ENCODE measurements at places on chromosomes 3 and 15.
A peak's percentile ranks its signal among the peaks of the same experiment; 100 is the strongest.

DNA sequence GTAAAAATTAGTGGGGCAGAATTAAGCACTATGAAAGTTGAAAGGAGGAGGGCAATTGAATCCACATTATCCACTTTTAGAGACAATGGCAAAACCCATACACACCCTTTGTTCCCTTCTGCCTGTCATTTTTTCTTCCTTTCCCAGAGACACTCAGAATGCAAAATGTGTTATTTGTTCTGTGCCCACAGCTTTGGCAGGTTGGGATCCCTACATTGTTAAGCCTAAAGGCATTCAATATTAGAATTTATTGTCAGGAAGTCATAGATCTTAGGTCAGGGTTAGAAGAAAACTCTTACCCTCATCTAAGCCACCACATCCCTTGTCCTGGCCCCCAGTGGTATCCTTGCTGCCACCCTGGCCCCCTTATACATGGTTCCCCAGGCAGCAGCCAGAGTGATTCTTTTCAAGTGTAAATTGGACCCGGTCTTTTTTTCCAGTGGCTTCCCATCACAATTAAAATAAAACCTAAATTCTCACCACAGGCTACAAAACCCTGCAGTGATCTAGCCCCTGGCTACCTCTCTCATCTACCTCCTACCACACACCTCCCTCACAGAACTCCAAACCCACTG is 470.1 kb upstream of the ATP11B start:
- DNase-seq = no peak

DNA sequence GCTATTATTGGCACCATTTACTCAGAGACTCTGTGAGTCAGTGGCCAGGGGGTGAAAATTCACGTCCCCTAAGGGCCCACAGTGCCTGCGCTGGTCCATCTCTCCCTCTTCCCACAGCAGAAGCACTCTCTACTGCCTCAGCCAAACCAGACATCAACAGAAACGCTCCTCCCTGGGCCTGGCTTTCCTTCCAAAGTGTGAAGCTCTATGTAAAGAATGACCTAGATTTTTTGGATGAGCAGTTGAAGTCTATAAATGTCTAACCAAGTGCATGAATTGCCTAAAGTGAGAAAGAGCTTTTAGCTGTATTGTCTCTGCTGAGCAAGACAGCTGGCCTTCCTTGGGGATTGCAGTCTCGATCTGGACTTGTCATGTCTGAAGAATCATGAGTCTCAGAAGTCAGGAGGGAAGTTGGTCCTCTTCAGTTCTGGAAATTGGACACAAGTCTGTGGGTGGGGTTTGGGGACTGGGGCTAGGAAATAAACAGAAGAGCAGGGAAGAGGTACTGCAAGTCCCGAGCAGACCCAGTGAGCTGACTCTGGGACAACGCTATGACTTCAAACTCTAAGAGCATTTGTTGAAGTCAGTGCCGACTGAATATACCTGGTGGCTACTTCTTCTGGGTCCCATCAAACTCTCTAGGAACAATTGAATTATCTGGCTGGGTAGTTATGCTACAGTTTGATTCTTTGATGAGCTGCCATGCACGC is 29.0 kb downstream of the RASGRP1 start:
- DNase-seq = no peak

- DNase-seq = no peak
Observed at GRCh38 chr15:78069462-78070029, 8.0 kb downstream of the TBC1D2B start.

GRCh38 chr3:15287565-15288330 is 44.6 kb downstream of the SH3BP5 start:
- peak; percentile 47 for DNase-seq

DNA sequence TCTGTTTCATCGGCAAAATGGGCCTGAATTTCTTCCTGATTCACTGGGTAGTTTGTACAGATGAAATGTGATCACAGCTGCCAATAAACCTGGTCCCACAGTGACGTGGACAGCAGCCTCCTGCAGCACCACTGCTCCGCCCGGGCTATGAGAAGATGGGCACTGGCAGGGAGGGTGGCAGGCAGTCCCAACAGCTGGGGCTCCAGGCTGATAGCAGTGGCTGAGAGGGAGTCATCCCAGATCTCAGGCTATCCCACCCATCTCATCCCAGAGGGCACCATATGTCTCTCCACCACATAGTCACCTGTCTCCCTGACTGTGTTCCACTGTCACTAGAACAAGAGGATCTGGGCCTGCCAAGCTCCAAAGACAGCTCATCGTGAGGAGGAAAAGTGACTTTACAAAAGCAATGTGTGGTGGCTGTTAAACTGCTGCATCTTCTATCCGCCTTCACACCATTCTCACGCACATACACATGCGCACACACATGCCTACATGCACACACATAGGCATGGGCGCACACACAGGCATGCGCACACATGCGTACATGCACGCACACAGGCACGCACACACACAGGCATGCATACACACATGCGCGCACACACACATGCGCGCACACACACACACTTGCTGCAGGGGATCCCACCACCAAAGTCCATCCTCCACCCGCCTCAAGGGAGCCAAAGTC is 46.2 kb downstream of the RGMA start:
- DNase-seq = no peak

- no peak for DNase-seq
Observed at GRCh38 chr3:133401374-133402135, 1.7 kb downstream of the BFSP2 start.

DNA sequence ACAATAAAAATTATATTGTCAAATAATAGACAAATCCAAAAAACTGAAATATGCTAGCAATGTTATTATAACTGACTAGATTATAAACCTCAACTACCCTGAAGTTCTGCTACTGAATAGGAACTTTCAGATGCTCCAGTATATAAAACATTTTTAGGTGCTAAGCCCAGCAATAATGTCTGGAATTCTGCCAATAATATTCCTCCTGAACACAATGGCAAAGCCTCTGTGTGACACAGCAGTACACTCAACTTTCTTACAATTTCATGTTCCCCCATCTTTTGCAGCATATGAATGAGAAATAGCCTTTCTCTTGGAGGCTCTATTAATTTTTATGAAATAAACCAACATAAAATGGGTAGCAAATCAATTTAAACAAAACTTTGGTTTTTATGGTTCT is 29.5 kb downstream of the ATOSA start:
- DNase-seq = no peak

DNA sequence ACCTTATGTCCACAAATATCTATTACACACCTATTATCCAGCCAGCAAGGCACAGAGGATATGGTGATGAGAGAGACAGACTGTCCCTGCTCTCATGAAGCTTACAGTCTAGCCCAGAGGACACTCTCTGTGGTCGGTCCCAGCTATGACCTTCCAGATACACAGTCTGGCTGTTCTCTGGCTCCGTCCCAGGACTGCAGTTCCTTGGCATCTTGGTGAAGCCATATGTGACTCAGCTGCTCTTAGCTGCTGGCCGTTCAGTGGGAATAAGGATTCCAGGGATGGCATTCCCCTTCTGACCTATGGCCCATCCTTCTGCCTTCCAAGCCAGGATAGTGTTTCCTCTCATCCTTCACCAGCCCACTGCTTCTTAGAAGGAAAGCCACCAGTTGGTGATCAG is 30.8 kb downstream of the MEX3B start:
- no peak for DNase-seq

GRCh38 chr3:46025139-46025538 is 2.1 kb downstream of the XCR1 start:
- no peak for DNase-seq

DNA sequence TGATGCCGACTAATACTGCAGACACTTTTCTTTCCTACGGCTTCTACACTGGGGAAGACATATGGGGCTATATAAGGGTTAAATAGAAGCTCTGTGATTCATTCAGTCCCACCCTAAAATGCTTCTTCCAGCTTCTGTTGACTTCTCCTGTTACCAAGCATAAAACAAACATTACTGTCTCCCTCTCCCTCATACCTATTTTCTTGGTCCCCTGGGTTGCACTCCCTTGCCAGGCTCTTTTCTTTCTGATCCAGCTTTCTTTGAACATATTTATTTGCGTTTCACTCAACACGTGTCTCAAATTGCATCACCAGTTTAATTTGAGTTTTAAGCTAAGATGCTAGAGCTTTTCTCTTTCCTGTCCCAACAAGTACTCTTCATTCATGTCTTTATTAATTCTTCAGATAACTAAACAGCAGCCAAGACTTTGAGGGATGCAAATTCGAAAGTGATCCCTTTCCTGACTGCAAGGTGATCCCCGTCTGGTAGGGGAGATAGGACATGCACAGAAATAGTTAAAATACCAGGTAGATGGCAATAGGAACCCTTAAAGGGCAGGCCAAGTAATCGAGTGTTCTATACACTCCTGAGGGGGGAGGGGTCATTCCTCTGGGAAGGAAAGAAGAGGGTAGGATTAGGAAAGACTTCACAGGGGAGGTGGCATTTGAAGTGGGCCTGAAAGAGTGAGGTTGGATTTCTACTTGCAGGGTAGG is 198.6 kb upstream of the BCL6 start:
- no peak for DNase-seq

DNA sequence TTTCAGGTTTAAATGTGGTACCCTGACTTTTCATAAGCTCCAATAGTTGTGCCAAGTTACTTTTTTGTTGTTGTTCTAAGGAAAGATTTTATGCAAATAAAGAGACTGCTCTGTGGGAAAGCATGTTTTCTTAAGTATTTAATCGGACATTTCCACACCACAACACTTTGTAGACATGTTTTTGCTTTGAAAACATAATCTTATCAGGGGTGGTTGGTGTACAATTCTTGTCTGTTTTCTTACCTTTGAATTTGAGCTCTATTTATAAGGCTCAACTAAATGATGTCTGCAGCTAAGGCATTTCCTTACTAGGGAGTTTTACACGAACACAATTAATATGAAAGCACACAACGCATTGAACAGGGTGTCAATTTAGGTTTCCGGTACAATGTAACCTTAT is 81.5 kb upstream of the CDIN1 start:
- DNase-seq = no peak

- DNase-seq = peak; percentile 88
Observed at GRCh38 chr15:99123713-99124451, 19.0 kb downstream of the SYNM start.

DNA sequence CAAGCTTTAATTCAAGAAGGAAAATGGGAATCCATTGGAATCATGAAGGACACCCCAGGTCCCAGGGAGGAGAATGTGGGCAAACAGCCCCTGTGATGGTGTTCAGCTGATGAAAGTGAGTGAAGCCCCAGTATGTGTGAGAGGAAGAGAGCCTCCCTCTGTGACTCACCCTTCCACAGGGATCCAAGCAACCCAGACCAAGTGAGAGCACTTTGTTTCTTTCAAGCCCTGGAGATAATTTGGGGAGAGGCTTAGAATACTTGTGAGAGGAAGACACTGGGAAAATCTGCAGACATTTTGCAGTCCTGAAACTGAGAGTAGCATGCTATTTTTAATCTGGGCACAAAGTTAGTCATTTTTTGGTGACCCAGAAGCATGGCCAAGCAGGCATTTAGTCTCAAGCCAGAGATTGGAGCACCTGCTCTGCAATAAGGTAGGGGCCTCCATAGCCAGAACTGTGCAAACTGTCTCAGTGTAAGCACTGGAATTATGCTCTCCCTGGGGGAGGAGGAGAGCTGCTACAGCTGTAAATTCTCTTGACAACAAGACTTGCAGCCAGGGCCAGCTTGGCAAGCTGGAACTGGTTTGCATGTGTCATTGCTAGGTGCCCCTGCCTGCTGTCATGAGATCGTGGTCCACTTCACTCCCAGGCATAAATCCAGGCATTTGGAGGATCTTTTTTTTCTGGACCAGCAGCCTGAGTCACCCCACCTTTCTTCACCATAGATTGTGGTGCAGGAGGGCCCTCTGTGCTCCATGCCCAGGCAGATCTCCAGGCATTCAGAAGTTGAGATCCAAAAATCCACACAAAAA is 537.8 kb upstream of the DPPA4 start:
- DNase-seq = no peak

GRCh38 chr3:152093901-152094300 is 174.8 kb upstream of the MBNL1 start:
- DNase-seq = no peak

DNA sequence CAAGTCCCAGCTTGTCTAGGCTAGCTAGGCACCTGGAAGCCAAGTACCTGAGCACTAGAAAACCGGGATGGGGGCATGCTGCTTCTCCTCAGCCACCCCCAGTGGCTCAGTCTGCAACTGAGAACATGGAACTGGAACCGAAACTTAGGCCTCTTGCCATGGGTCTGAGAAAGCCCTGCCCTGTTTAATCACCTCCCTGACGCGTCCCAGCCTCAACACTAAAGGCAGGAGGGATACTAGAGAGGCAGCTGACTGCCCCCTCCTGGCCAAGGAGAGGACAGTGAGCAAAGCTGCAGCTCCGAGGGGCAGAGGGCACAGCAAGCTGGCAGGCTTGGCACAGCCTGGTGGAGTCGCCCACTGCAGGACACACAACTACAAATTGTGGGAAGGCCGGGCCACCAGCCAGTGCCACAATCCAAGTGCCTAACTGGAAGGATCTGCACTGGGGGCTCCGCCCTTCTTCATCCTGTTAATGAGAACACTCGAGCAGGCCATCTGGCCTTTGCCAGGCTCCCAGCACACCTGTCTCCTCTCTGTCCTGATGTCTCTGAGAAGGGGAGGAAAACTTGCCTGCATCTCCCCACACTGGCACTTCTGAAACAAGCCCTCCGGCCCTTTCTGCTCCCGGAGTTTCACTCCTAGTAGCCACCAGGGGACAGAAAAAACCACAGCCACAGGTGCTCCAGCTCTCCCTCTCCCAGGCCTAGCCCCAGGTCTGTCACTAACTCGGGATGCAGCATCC is 53.7 kb downstream of the BDH1 start:
- DNase-seq = no peak

- DNase-seq = no peak
Observed at GRCh38 chr3:16288664-16289063, 23.7 kb downstream of the OXNAD1 start.

GRCh38 chr3:69451594-69451993 is 65.7 kb upstream of the FRMD4B start:
- no peak for DNase-seq

DNA sequence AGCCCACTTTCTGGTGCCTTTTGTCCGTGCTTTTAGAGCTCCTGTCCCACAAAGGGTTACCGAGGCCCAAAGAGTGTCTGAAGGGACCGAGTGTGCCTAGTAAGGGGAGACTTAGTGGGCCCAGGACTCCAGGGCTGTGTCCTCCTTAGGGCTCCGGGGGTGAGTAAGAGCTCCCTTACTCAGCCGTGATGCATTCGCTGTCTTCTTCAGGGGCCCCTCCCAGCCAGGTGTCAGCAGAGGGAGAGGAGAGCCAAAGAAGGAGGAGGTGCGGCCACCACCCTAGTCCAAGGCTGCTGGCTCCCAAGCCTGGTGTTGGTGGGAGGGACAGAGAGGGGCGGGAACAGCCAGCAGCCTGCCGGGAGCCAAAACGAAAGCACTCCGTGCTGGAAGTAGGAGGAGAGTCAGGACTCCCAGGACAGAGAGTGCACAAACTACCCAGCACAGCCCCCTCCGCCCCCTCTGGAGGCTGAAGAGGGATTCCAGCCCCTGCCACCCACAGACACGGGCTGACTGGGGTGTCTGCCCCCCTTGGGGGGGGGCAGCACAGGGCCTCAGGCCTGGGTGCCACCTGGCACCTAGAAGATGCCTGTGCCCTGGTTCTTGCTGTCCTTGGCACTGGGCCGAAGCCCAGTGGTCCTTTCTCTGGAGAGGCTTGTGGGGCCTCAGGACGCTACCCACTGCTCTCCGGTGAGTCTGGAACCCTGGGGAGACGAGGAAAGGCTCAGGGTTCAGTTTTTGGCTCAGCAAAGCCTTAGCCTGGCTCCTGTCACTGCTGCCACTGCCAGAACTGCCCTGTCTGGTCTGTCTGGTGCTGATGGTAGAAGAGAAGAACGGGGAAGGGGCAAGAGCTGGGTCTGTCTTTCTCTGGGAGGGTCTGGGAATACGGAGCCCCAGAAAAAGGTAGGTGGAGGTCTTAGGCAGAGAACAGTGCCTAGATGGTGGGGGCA is at the start of gene IL17RC:
TSS of gene IL17RC (plus strand) at position 365 of the 947 bp plus-strand sequence. CDS start at position 583, 218 bp downstream.
- no peak for DNase-seq

Data from fibroblast of skin of left biceps (primary cell).